ENCODE measurements at places on chromosomes 1 and 21.

- DNase-seq, result peak; percentile 26
These were observed 592 bp downstream of the ZNF692 start for GRCh38 chr1:248858096-248858890.

DNA sequence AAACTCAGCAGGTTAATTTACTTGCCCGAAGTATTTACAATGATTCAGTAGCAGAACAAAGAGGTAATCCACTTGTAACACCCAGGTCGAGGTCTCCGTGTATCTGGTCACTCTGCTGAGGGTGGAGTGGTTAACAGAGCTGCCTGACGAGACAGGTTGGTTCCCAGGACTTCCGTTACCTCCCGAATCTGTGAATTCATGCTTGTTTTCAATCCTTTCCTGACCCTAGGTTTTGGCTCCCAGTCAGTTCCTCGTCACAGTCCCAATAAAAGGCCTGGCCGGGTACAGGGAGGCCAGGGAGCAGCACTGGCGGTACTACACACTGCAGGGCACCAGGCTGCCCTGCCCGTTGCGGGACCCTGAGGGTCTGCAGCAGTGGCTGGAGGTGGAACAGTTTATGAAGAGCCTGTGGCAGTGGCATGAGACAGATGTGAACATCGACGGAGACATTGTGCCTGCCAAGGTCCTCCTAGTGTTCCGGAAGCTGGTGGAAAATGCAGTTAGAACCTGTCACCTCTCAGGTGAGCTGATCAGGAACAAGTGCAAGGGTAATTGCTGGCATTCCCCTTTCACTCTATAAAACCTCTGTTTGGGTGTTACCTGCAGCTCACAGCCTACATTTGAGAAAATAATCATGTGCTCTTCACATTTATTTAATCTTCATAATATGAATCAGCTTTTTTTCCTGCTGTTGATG, 12.8 kb downstream of the MAB21L3 start:
- DNase-seq, result no peak

DNA sequence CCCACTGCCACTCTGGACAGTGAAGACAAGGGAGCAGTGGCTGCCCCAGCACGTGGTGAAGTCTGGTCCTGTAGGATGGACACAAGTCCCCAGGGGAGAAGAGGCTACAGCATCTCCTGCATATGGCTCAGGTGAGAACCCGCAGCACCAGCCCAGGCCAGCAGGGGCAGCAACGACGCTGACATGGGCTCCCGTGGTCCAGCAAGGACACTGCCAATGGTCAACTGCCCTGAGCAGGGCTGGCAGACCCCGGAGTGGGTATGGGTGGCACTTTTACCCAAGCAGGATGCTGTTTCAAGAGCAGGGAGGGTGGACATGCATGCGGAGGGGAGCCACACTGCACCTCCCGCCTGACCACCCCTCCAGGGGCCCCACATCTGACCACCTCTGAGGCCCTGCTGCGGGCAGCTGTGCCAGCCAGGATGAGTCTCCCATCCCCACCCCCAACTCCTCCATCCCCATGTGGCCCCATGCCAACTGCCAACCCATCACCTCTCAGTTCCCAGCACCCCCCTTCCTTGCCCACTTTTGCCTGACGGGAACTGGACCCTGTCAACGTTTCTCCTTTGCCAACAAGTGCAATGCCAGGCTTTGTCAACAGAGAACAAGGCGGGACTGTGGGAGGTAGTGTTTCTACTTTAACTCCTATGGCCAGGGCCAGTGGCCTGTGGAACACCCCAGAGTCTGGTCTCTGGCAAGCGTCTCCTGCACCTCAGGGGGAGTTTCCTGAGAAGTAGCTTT, 8.6 kb downstream of the MORN1 start:
- no peak for DNase-seq

DNA sequence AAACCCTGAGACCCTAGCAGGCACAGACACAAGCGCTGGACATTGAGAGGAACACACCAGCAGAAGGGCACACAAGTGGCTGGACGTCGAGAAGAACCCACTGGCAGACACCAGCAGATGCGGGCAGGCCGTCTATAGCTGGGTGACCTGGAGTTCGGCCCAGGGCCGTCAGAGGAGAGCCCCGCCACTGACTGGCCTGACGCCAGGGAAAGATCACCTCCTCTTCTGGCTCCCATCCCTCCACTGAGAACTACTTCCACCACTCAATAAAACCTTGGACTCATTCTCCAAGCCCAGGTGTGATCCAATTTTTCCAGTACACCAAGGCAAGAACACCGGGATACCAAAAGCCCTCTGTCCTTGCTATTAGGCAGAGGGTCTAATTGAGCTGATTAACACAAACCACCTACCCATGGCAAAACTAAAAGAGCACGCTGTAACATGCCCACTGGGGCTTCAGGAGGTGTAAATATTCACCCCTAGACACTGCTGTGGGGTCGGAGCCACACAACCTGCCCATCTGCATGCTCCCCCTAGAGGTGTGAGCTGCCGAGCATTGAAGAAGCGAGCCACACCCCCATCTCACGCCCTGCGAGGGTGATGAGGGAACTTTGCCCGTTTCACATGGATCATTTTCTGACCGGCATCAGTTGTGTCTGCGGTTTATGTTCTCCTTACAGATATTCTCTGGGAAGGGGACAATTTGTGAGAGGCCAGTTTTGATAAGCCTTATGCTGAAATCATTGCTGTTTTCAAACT, 104.8 kb downstream of the HLX start:
- DNase-seq, result no peak

DNA sequence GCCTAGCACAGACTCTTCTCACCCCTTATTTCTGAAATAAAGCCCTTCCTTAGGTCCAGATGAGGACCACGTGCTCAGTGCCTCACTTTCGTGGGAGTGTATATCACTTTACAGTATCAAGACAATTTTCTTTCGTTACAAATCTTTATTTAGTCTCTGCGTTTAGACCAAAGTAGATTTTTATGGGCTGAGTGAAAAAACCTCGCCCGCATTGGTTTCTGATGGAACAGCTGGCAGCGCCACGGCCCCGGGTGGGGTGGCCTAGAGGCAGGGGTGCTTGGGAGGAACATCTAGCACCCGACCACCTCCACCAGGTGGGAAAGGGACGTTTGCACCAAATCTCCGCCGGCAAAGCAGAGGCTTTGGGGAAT, 7.6 kb downstream of the SIM2 start:
- DNase-seq, result no peak

GRCh38 chr1:9066945-9067807, 2.3 kb downstream of the SLC2A5 start:
- DNase-seq, result no peak

- DNase-seq, result no peak
These were observed 204.4 kb downstream of the APP start for GRCh38 chr21:25965951-25966707.

DNA sequence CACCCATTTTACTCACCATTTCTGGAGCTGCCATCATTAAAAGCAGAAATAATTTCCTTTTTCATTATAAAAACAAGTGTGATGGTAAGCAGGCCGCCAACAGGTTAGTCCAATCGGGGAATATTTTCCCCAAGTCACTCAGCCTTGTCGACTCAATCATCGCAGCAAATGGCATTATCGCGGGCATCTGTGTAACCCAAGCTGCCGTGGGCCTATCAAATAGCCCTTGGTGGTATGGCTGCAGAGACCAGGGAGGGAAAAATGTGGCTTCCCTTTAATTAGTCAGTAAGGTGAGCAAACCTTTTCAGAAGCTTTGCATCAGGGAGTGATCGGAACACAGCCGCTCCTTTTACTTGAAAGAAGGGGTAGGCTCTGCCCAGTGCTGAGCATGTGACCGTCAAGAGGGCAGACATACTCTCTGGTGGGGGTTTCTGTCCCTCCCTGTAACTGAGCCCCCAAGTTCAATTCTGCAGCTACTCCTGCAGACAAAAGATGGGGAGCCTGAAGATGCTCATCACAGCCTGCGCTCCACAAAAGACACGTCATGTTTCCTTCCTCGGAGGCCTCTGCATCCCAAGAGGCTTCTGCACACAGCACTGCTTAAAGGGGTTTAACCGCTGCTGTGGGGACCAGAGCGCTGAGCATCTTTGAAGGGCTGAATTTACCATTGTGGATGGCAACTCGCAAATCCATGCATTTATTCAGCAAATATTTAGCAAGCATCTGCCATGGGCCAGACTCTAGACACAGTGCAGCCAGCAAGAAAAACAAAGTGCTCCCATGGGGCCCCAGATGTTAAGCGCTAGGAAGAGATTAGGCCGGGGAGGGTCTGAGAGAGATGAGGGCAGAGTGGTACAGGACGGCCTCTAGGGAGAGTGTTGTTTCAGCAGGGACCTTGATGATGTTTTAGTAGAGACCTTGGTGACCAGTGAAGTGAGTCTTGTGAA, 1.2 kb upstream of the TMPRSS3 start:
- no peak for DNase-seq

- DNase-seq, result no peak
These were observed 1.6 kb downstream of the PALMD start for GRCh38 chr1:99647490-99647889.

GRCh38 chr1:200886594-200886993, 8.1 kb upstream of the INAVA start:
- no peak for DNase-seq

DNA sequence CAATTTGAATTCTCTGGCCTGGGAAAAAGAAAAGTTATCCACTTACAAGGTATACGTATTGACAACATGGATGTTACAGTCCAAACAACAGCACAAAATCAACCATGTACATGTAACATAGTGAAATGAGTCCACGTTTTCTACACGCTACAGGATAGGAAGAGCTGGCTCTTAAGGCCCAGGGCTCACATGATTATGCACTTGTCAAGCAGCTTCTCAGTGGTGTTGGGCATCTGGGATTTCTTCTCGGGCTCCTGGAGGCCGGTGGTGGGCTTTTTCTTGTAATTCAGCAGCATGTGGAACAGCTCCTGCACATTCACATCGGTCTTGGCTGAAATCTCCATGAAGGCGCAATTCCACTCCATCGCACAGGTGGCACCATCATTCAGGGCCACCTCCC, 4.0 kb downstream of the DIRAS3 start:
- no peak for DNase-seq

- no peak for DNase-seq
These were observed 106.8 kb upstream of the C1orf174 start for GRCh38 chr1:4006676-4007374.

GRCh38 chr21:33478935-33479678, 667 bp downstream of the TMEM50B start:
- DNase-seq, result peak; percentile 16

- no peak for DNase-seq
These were observed 122.4 kb downstream of the AKT3 start for GRCh38 chr1:243727503-243728203.

DNA sequence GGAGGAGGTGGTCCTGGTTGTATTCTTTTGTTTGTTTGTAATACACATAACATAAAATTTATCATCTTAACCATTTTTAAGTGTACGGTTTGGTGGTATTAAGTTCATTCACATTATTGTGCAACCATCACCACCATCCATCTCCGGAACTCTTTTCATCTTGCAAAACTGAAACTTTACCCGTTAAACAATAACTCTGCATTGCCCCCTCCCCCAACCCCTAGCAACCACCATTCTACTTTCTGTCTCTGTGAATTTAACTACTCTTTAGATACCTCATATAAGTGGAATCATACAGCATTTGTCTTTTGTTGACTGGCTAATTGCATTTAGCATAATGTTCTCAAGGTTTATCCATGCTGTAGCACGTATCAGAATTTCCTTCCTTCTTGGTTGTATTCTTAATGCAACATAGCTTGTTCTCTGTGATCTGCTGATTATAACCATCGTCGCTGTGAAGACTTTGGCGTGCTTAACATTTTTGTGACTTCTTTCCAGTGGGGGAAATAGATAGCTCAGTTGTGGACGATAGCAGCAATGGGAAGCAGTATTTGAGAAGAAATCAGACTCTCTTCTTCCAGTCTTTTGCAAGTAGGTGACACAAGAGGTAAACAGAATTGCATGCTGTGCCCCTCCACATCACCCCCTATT, 117.5 kb upstream of the HOOK1 start:
- DNase-seq, result no peak

DNA sequence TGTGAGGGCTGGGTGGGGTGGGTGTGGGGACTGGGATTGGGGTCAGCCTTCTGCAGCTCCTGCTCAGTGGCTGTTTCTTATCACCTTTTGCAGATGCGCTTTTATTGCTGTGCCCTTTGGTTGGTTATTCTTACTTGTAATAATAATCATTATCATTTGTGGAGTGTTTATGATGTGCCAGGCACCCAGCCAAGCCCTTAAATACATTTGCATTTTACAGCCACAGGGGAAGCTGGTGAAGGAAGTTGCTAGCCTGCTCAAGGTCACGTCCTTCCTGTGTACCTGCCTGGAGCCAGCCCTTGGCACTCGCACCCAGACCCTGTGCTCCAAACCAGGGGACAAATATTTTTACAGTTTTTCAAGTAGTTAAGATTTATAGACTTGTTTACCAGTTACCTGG, 144.0 kb downstream of the PGBD5 start:
- no peak for DNase-seq

- peak; percentile 36 for DNase-seq
These were observed 146.0 kb upstream of the KIAA0040 start for GRCh38 chr1:175338387-175339135.

DNA sequence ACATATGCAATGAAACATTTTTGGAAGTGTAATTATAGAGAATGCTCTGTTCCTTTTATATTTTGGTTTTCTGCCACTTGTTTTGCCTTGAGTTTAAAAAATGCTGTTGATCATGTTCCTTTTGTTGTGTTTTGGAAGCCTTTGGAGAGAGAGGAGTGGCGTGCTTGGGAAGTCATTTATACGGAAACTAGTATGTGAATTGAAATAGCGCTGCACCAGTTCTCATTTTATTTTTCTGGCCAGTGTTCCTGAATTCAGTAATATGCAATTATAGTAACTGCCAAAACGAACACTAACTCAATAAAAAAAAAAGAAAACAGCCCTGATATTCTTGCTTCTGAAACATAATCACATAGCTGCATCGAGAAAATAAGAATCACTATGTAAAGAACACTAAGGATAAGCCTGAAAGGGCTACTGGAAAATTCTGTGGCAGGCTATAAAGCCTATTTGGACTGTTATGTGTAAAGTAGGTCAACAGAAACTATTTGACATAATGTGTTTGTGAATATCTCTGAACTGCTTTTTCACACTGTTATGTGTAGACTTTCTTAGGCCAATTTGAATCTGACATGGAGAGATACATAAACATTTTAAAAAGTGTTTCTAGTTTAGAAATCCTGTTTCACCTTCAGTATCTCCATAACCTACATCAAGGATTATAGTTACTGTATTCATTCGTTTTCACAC, 742.0 kb downstream of the KCNT2 start:
- DNase-seq, result no peak
